B cell (primary cell): ENCODE measurements at places on chromosomes 5 and 9.

GRCh38 chr5:171397190-171397589 is 9.5 kb downstream of the NPM1 start:
- DNase-seq, result no peak

GRCh38 chr9:86639899-86640379 is 285.7 kb upstream of the TUT7 start:
- DNase-seq, result no peak

DNA sequence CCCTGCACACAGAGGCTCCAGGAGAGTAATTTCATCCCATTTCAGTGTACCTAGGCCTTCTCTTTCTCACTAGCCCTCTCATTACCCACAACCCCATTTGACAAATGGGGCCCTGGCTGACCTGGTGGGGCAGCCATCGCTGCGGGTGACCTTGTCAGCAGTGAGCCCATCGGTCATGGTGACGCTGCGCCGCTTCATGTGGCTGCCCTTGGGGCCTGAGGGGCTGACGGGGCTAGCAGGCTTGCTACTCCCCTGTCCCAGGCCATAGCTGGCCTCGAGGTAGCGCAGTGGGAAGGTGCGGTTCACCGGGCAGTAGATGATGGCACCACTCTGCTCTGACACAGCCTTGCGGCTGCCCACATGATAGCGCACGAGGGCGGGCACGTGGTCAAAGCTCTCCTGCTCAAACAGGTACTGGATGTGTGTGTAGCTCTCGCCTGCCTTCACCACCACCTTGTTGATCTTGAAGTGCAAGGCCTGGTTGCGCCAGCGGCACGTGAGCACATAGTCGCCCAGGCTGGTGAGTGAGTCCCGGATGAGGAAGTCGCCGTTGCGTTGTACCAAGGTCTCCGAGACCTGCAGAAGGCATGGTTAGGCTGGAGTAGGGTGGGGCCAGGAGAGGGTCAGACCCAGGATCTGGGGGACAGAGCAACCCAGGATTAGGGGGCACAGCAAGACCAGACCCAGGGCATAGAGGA is 14.1 kb upstream of the TOR2A start:
- DNase-seq, result no peak

- no peak for DNase-seq
Measured at GRCh38 chr9:123044586-123044985, 11.1 kb downstream of the GPR21 start.

DNA sequence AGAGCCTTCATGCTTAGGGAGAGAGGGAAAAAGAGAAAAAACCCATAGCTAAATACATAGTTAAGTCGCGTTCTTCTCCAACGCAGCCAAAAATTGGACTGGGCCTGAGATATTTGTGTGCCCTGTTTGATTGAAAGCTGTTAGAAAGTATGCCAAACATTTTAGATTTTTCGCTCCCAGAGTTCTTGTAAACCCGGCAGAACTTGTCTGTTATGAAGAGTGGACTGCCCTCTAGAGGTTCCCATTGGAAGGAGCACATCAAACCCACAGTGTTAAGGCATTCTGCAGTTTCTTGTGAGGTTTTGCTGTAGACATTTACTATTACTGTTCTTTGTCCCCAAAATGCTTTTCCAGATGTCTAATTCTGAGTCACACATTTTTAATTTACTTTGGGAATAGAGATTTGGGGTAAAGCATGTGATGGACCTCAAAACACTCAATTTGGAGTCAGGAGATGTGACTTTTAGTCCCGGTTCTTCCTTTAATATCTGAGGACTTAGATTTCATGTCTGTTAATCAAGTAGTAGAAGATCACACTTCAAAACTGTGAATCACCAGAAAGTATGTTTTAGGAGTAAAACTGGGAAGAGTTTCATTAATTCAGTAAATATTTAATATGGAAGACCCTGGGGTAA is 96.6 kb downstream of the PCSK1 start:
- DNase-seq, result peak; percentile 75

DNA sequence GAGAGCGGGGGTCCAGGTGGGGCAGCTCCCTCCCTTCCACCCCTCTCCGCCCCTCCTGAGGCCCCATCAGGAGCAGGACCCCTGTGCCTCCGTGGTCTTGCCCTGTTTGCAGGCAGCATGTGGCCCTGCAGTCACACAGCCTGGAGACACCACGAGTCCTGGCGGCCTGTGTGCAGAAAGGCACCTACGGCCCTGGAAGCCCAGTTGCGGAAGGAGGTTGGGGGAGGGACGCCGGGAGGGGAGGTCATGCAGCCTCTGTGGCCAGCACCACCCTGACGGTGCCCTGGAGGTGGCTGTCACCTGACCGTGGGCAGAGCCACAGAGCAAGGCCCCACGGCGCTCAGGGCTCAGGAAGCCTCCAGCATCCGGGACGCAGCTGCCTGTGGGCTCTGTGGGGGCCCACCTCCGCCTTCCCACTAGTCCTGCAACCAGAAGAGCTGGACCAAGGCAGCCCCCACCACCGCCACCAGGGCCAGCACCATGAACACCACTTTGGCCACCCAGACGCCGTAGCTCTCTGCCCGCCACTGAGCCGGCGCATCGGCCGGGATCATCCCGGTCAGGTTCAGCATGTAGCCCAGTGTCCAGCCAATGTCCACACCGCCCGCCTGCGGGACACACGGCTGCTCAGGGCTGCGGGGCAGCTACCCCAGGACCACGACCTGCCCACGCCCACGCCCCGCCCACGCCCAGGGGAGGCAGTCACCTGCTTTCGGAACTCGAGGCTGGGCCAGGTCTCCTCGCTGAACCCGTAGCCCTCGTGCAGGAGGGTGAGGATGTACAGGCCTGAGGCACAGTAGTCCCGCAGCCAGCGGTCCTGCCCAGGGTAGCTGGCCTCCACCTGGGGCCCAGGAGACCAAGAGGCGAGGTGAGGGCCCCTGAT is 6.4 kb downstream of the ENTPD8 start:
- no peak for DNase-seq

DNA sequence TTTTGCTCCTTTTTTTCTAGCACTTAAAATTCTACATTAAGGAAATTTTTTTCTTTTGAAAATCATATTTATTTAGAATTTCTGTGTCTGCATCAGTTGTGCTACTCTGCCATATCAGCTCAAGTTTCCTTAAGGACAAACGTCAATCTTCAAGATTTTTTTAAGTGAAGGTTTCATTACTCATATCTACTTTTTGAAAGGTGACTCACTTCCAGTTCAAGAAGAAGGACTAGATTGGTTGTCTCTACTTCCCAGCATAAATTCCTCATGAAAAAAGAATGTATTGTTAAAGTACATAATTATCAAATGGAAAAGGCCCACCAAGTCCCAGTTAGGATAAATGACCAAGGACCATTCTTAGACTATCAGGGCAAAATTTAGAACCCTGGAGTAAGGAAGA is 626.5 kb downstream of the DMRTA1 start:
- no peak for DNase-seq

GRCh38 chr5:100777680-100778300 is 125.3 kb downstream of the ST8SIA4 start:
- peak; percentile 79 for DNase-seq

DNA sequence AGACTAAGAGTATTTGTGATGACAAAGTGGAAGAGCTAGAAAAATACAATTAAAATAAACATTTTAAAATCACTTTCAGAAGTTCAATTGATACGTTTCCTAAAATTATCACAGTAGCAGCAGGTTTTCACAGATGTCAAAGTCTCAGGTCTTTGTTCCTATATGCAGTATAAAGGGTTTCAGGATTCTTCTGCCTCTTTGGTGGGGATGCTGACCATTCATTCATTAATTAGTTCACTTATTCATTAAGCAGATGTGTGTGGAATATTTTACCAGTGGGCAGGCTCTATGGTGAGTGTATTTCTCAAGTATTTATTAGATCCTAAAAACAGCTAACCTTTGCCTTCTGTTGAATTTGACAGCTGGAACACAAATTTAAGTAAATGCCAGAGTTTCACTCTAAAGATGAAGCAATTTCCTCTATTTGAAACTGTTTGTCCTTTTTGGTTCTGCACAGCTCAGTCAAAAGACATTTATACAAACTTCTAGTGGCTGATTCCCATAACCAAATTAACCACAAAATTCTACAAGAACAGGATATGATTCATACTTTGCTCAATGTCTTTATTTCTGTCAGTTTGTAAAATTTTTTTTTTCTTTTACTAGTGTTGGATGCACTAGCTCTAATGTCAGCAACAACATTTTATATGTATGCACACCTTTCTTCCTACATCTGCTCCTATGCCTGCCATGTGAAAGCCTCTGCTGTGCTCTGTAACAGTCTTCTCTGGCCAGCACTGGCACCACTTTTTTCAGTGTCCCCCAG is 75.9 kb upstream of the PRR16 start:
- no peak for DNase-seq

GRCh38 chr9:105273731-105274130 is 29.3 kb downstream of the SLC44A1 start:
- no peak for DNase-seq

DNA sequence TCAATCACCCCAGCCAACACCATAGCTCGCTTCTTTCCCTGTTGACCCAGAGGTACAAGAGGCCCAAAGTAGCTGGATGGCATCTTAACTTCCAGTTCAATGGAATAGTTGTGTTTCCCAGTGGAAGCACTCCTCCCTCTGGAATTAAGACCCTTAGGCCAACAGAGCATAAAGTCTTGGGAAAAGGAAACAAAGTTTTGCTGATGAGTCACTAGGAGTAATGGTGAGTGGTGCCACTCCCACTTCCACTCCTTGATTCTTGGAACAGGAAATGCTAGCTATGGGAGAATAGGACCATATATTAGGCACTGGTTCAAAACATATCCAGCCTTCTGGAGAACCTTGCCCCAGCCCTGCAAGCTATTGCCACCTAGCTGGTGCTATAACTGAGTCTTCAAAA is 44.7 kb upstream of the LMX1B start:
- DNase-seq, result no peak

DNA sequence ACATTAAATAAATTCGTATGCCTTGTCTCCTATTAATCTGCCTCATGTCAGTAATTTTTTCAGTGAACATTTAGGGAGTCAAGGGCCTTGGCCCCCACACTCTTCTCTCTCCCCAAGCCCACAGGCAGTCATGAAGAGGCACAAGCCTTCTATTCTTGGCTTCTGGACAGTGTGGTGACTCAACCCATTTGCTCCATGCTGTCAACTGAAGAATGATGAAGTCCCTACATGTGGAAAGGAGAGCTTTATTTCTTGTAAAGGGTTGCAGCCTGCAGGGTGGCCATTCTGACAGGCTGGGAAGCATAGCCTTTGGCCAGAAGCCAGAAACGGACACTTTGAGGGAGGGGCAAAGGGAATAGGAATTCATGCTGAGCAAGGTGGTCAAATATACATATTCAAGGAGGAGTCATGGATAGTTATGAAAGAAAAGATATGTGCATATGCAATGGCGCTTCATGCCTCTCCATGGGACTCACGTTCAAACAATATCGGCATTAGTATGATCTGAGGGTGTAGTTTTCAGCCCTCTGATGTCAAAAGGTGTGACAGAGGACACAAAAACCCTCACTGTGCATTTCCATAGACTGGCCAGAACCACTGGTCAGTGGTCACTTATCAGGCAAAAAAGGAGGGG is 31.3 kb downstream of the ANKRA2 start:
- no peak for DNase-seq

DNA sequence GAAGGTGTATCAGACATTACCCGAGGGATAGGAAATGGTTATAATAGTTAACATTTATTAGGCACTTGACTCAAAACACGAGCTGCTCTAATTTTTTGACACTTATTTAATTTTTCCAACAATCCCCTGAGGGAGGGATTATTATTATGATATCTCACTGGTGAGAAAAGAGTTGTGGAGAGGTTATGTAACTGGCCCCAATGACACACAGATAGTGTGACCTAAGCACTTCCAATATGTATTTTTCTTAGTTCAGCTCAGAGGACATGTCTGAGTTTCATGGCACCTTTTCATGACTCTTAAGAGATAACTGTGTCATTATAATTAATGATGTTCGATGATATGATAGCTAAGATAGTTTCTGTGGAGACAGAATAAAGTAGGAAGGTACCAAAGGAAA is 86.9 kb downstream of the PTCD2 start:
- DNase-seq, result no peak

- no peak for DNase-seq
Measured at GRCh38 chr5:99926463-99926862, 608.7 kb upstream of the FAM174A start.

GRCh38 chr9:134626069-134626423 is 15.6 kb upstream of the COL5A1 start:
- DNase-seq, result no peak

- DNase-seq, result no peak
Measured at GRCh38 chr9:117734082-117734481, 29.9 kb downstream of the TLR4 start.

GRCh38 chr9:137398561-137399468 is 24.1 kb downstream of the EXD3 start:
- no peak for DNase-seq

GRCh38 chr5:1205255-1206180 is 4.1 kb downstream of the SLC6A19 start:
- DNase-seq, result no peak

DNA sequence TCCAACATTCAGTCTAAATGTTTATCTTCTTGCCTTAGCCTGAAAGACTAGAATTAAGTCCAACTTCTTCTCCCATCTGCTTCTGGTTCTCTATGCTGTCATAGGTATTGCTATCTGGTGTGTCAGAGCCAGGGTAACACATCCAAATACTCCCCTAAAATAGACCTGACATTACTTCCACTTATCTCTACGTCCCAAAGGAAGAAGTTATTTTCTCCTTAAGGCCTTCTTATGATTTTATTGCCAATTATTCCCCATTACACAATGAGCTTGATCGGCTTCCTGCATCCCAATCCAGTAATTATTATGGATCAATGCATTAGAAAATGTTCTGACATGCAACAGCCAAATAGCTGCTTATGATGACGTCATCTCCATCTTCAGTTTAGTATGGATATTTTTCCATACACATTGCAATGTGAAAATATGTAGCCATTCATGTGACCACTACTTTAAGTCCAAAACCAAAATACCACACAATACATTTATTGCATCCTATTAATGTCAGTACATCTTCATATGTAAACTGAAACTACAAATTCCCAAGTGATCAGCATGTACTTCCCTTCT is 555.5 kb downstream of the MAT2B start:
- DNase-seq, result no peak

GRCh38 chr5:142233083-142234032 is 91.5 kb downstream of the SPRY4 start:
- DNase-seq, result no peak

GRCh38 chr5:504326-505154 is 19.7 kb downstream of the SLC9A3 start:
- DNase-seq, result no peak

GRCh38 chr5:76269932-76270610 is 133.0 kb upstream of the IQGAP2 start:
- DNase-seq, result no peak
